ENCODE measurements at places on chromosomes 6 and 20.
A peak's percentile ranks its signal among the peaks of the same experiment; 100 is the strongest.

GRCh38 chr6:37050045-37050853, 44.8 kb downstream of the FGD2 start:
- no peak for DNase-seq

DNA sequence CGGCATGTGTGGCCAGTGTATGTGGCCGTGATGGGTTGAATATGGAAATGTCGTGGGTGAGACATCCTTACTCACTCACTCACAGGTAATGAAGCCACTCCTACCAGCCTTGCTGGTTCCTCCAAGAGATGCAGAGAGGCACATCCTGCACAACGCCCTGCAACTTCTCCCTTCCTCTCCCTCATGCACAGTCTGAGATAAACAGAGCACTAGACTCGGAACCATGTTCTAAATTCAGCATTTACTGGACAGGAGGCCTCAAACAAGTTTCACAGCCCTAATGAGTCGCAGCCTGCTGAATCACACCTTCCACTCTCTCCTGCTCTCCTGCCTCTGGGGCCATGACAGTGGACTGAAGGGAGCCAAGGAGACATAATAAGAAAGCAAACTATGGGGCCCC, 91.2 kb downstream of the ISM1 start:
- DNase-seq: peak; percentile 38

- DNase-seq: no peak
These were observed 362.1 kb downstream of the PHF3 start for GRCh38 chr6:63997734-63998133.

DNA sequence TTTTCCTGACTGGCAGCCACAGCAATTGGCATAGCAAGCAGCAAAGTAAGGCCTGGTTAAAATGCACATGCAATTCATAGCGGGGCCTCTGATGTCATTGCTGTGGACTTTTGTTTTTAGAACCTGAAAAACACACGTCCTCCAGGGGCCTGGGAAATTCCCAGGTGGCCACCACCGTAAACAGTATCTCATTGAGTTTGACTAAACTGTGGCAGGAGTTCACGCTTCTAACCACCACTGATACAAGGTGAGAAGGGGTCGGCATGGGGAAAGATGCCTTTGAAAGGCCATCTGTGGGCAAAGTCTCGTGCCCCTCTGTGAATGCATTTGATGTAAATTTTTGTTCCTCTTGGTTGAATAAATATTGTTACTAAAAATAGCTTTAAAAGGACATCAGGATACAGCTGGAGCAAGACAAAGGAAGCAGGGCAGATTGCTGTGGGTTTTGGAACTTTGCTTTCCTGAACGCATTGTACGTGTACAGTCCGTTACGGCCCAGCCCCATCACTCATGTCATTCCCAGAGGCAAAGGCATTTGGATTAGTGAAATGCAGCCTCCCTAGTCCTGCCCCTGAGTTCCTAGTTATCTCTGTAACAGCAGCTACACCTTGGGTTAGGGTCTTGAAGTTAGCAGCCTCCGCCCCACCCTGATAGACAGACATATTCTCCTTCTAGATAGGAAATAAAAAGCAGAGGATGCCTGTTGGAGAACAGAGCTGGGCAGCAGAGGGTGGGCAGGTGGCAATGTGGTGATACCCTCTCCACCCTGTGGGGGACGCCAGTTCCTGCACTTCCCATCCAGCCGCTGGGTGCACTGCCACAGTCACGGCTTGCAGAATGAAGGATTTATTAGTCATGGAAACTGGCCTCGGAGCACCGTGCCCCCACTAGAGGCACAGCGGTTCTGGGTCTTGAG, 80.3 kb downstream of the ZDHHC14 start:
- no peak for DNase-seq

- no peak for DNase-seq
These were observed 110.4 kb upstream of the PHACTR3 start for GRCh38 chr20:59493926-59494325.

GRCh38 chr6:146410851-146411595, 132.6 kb upstream of the RAB32 start:
- DNase-seq: no peak

DNA sequence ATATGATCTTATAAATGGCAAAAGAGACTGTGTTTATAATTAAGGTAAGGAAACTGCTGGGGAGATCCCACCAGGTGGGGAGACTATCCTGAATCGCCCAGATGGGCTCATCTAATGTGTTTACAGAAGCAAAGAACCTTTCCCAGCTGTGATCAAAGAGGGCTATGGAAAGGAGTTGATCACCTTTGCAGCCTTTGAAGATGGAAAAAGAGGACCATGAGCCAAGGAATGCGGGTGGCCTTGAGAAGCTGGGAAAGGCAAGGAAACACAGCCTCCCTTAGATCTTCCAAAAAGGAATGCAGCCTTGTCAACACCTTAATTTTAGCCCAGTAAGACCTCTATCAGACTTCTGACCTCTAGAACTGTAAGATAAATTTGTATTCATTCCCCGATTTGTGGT, 66.5 kb upstream of the ADGRG6 start:
- DNase-seq: no peak

- no peak for DNase-seq
These were observed 15.6 kb upstream of the CBFA2T2 start for GRCh38 chr20:33474097-33474873.

- DNase-seq: peak; percentile 40
These were observed 17.2 kb upstream of the NOX3 start for GRCh38 chr6:155472886-155473285.

GRCh38 chr6:78438135-78438534, 429.2 kb upstream of the IRAK1BP1 start:
- no peak for DNase-seq

DNA sequence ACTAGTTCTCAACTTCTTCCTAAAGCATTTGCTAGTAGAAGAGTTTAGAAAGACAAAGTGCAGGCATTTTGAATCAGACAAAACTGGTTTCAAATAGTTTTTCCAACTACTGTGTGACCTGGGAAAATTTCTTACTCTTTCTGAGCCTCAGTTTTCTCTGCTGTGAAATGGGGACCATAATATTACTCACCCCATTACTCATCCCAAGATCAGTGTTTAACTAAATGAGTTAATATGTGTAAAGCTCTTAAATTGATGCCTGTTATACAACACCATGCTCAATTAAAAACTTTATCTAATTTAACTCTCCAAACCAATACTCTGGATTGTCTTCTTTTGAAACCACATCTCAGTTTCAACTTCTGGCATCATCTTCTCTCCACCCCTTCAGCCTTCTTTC, 87.4 kb downstream of the DNAH8 start:
- DNase-seq: no peak

DNA sequence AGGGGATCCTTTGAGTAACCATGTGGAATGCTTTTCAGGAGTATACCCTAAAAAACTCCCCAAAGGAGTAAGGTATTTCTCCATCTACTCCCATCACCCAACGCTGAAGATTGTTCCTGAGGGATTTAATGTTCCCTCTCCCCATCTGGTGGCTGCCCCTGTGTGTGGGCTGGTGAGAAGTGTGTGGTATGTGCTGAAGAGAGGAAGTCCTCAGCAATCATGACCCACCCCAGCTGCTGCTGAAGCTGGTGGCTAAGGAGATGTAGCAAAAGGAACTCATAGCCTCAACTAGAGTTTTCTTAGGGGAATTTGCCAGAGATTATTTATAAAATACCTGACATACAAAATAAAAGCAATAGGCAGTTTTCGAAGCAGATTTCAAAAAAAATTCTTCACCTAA, 114.3 kb upstream of the JAG1 start:
- DNase-seq: no peak

- DNase-seq: no peak
These were observed 18.8 kb downstream of the PRR18 start for GRCh38 chr6:166289207-166290060.

DNA sequence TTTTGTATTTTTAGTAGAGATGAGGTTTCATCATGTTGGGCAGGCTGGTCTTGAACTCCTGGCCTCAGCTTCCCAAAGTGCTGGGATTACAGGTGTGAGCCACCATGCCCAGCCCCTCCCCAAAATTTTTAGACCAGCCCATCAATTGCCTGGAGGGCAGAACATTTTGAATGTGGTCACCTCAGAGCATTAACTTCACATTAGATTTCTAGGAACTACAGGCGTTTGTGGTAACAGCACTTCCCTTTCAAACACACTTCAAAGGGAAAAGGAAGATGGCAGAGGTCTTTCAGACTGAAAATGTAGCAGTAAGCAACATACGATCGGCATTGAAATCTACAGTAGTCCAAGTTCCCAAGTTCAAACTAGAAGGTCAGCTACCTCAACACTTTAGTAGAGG, 12.3 kb upstream of the SLA2 start:
- DNase-seq: no peak

- DNase-seq: no peak
These were observed 41.5 kb downstream of the MYH7B start for GRCh38 chr20:34997131-34997561.

- DNase-seq: no peak
These were observed 18.3 kb upstream of the SHLD1 start for GRCh38 chr20:5731753-5732366.

DNA sequence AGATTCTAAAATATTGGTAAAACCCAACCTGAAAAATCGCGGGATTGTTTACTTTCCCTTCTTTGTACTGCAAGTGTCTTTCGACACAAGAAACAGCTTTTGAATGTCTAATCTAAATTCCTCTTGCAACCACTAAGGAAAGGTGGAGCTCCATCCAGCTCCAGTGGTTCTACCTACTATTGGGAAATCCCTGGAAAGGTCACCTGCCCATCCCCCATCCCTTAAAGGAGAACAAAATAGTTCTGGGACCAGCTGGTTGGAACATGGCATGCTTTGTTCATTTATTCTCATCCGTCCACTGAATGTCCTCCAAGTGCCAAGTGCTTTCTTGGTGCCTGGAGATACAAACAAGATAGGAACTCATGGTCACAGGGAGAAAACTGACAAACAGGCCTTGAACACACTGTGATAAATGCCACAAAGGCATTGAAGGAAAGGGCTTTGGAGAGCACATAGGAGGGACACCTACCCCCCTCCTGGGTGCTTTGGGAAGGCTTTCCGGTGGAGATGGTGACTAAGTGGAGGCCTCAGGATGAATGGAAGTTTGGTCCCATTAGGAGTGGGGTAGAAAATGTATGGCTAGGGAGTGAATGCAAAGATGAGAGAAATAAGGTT, 2.3 kb upstream of the CITED2 start:
- DNase-seq: peak; percentile 49

- no peak for DNase-seq
These were observed 21.8 kb downstream of the CDS2 start for GRCh38 chr20:5148581-5148980.

DNA sequence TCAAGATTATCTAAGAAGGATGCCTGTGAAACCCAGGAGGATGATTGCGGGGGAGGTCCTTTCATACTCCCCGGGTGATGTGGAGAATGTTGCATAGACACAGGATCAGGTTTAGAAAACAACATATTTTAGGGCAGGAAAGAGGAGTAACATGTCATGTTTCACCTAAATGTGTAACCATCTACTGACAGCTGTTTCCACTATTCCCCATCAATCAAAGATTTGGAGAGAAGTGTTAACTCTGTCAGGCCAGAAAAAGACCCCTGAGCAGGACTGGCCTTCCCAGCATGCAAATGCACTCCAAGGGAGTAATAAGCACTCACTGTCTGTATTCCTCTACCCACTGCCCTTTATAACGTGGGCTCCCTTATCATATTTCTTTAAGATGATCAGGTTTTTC, 148.0 kb upstream of the KCNK16 start:
- no peak for DNase-seq

DNA sequence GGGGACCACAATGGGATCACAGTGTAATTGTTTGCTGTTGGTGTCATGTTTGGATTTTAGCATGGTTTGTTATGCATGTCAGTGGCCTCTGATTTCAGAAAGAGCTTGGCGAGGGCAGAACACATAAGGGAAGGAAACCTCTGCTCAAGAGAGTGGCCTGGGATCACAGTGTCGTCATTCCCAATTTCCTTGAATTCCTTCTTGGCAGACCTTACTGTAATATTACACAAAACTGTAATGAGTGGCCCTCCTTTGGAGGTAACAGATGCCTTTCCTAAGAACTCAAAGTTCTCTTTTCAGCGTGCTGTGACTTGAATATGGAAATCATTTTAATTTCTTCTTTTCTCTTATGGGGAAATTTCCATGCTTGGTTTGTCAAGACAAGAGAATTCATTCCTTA, 46.9 kb downstream of the JAG1 start:
- DNase-seq: no peak

GRCh38 chr6:11425431-11425871, 112.1 kb upstream of the TMEM170B start:
- no peak for DNase-seq

DNA sequence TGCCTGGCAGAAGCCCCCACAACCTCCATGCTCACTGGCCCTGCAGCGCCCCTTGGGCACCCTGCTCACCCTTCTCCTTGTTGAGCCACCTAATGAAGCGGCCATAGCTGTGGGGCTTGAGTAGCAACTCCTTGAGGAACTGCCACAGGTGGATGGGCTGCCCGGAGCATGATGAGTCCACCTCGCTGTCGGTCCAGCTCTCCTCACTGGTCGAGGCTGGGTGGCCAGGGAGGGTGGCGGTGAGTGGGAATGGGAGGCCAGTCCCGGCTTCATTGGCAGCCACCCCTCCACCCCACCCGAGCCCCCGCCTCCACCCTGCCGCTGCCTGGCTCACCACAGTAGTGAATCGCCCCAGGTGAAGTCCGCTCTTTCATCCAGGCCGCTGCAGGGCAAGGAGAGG, 16.9 kb downstream of the SPDEF start:
- DNase-seq: no peak

DNA sequence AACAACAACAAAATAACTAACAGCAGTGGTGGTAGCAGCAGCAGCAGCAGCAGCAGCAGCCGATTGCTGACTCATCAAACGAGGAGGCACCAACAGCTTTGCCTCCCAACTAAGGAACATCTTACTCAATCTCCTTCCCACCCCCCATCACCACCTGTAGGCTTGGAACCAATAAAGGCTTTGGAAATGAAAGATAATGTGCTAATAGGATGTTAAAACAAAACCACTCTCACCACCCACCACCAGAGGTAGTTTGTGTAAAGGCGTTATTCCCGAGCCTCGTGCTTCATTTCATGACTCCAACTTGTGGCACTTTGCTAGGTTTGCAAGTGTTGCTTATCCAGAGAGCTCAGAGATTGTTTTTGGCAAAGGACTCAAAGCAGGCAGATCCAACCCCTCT, 346.5 kb downstream of the CD83 start:
- peak; percentile 42 for DNase-seq

DNA sequence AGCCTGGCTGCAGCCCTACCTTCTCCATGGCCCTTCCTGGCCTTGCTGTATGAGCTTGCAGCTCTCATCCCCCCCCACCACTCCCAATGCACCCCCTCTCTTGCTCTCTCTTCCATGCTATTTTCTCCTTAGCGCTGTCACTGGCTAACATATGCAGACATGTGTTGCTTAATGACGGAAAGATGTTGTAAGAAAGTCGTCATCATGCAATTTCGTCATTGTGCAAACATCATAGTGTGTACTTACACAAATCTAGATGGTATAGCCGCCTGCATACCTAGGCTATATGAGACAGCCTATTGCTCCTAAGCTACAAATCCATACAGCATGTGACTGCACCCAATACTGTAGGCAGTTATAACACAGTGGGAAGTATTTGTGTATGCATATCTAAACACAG, 27.0 kb downstream of the ANGPT4 start:
- DNase-seq: no peak

DNA sequence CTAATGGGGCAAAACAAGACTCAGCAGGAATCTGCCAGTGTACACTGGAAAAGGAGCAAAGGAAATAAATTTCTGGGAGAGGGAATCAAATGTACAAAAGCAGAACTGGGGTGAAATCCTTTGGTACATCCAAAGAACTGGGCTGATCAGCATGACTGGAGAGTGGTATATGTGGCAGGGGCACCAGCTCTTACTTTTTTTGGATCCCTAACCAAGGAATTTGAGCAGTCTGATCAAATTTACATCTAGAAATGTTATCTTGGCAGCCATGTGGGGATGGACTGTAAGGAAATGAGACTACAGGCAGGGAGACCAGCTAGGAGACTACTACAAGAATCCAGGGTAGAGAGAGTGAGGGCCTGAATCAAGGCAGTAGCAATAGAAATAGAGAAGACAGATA, 1.2 kb upstream of the ZSCAN31 start:
- no peak for DNase-seq
